ENCODE measurements at places on chromosomes 2 and 18.

GRCh38 chr2:7841751-7842150 is 840.1 kb upstream of the ID2 start:
- DNase-seq = no peak

- no peak for DNase-seq
These were observed 368.2 kb upstream of the FANCL start for GRCh38 chr2:58609326-58609725.

GRCh38 chr2:28606986-28607441 is 111.2 kb downstream of the PLB1 start:
- DNase-seq = no peak

DNA sequence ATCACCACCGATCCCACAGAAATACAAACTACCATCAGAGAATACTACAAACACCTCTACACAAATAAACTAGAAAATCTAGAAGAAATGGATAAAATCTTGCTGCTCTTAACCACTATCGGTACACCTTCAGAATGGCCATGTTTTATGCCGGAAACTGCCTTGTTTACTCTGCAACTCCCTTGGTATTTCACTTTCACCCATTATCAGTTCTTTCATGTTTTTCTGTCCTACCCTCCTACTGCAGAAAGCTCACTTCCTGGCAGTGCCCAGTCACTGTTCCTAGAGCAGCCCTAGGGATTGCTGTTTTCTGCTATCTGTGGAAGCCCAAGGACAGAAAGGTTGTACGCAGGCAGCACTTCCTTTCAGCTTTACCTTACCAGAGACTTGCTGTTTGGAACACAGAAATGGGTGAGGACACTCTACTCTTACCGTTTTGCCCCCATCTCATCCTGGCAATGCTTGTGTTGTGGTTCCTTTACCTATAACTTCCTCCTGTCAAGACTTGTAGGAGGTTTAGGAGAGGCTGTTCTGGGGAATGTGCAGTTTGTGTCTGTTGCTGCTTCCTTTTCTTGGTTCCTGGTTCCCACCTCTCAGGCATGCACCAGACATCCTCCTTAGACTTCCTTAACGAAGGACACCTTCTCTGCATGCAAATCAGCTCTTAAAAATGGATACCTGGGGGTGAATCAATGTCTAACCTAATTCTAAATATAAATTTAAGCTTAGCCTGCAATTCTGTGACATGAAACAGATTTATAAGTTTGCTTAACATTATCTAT is 394.4 kb downstream of the SPAG16 start:
- no peak for DNase-seq
